ENCODE measurements at places on chromosomes 3 and 15. TPM values are rescaled to one million over a fixed set of nuclear protein-coding genes. Genes with fewer than 3 reads are reported as not detected.

GRCh38 chr3:119194237-119195150, 21.1 kb downstream of the UPK1B start:
- H3K27me3 ChIP-seq = peaks cover 2% of the 10 kb centered on the region
- no peaks in the 10 kb centered on the region for H3K4me1 ChIP-seq
- H3K4me3 ChIP-seq = no peak overlapping the region

GRCh38 chr15:61764141-61764540, 296.1 kb downstream of the VPS13C start:
- H3K36me3 ChIP-seq = no peaks in the 10 kb centered on the region
- H3K4me3 ChIP-seq = no peak overlapping the region
- no peak for DNase-seq
- no peaks in the 10 kb centered on the region for H3K4me1 ChIP-seq
- H3K27me3 ChIP-seq = no peaks in the 10 kb centered on the region

- H3K4me1 ChIP-seq = no peaks in the 10 kb centered on the region
- no peak overlapping the region for H3K4me3 ChIP-seq
- peaks cover 20% of the 10 kb centered on the region for H3K27me3 ChIP-seq
- no peak for DNase-seq
- H3K27ac ChIP-seq = no peak overlapping the region
- H3K36me3 ChIP-seq = no peaks in the 10 kb centered on the region
Measured at GRCh38 chr15:83654379-83655236, 685 bp downstream of the ADAMTSL3 start.

The FBXO40 gene
- total RNA-seq = not detected

DNA sequence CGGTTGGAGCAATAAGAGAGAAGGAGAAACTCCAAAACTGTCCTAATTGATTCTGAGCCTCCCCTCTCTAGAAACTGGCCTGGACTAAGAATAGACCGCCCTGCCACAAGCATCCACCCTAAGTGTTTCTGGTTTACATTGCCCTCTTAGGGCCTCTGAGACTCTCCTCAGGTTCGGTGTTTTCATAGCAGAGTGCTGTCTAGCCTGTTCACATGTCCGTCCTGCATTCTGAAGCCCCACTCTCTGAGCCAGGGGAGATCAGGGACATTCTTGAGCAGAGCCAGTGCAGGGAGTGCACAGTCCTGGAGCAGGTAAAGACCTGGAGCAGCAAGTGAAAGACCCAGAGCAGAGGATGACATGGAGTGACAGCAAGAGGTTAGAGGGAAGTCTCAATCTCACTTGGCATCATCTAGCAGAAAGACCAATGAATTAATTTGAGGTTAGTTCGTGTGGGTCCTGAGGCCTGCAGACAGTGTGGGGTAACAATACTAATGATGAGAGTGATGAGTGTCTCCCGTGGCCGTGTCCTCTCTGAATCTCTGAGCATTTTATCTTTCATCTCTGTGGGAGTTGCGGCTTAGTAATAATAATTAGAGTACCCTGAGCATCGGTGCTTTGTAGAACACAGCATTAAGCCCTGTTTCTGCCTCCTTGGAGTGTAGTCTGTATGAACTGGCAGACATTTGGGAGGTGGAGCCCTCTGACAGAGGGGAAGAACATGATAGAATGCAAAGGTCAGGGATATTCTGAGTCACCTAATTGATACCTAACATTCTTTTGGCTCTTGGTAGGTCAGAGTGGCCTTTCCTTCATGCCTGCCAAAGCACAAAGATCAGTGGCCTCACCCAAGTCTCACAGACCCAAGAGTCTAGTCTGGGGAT, 24.6 kb downstream of the MAPKBP1 start:
- H3K27me3 ChIP-seq = no peaks in the 10 kb centered on the region
- H3K36me3 ChIP-seq = peaks cover 2% of the 10 kb centered on the region
- H3K27ac ChIP-seq = no peak overlapping the region
- H3K4me3 ChIP-seq = no peak overlapping the region

GRCh38 chr3:177470197-177470941, 273.1 kb upstream of the TBL1XR1 start:
- H3K36me3 ChIP-seq = no peaks in the 10 kb centered on the region
- H3K27ac ChIP-seq = no peak overlapping the region
- no peak for DNase-seq
- no peak overlapping the region for H3K4me3 ChIP-seq
- no peaks in the 10 kb centered on the region for H3K27me3 ChIP-seq

DNA sequence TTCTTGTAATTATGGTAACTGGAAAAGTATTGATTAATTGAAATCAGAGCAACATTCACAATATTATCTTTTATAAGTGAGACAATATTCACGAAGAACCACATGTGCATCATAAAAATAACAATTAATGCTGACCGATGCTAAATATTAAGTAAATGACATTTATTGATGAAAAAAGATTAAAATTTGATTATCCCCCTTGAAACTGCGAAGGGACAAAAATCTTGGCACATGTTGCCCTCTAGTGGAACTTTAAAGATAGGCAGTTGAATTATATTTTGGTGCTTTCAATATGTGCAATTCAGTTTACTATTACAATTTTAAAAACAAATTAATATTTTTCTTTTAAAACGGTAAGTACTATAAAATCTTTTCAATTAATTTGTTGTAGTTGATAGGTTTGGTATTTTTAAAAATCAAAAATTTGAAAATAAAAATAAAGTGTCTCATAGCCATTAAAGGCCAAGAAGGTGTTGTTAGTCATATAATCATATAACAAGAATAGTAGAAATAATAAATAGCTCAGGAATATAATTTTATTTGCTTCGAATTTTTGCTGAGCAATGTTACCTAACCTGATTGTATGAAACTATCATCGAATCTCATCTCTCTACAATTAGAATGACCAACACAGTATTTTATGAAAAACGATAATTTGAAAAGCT, 270.2 kb downstream of the ROBO1 start:
- no peaks in the 10 kb centered on the region for H3K36me3 ChIP-seq
- H3K4me1 ChIP-seq = no peaks in the 10 kb centered on the region
- no peaks in the 10 kb centered on the region for H3K27me3 ChIP-seq
- peak; percentile 33 for DNase-seq
- H3K4me3 ChIP-seq = no peak overlapping the region
- no peak overlapping the region for H3K27ac ChIP-seq

DNA sequence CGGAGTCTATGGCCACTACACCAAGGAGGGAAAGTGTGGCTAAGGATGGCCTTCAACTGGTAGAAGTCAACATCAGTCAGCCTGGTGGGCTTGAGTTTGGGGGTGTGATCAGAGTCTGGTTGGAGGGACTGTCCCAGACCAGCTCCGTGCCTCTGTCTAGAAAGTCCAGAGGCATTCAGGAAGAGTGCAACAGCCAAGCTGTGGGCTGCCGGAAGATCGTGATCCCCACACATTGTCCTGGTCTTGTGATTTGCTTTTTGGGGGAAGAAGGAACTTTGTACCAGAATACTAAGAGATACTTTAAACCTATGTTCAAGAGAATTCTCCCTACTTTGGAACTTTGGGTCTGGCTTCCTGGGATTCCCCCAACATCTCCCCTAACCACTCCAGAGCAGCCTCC, 47.8 kb upstream of the VPS8 start:
- H3K27ac ChIP-seq = no peak overlapping the region
- no peaks in the 10 kb centered on the region for H3K27me3 ChIP-seq
- DNase-seq = no peak
- H3K4me3 ChIP-seq = no peak overlapping the region
- no peaks in the 10 kb centered on the region for H3K4me1 ChIP-seq

DNA sequence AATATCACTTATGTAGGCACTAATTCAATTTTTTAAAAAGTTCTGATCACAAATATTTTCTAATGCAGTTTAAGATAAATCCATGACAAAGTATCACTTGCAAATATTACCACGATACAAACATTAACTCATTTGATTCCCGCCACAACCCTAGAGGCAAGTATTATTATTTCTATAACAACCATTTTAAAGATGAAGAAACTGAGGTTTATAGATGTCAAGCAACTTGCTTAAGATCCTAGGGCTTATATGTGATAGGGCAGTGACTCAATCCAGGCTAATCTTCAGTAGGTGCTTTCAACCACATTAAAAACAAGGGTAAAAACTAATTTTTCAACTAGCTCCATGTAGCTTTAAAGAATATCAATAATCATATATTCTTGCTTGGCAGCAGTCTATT, 1.7 kb downstream of the DYNC1LI1 start:
- H3K4me3 ChIP-seq = peak overlapping the region; percentile 81
- H3K36me3 ChIP-seq = no peaks in the 10 kb centered on the region
- DNase-seq = no peak
- H3K27me3 ChIP-seq = no peaks in the 10 kb centered on the region
